ENCODE measurements at places on chromosomes 16 and 17. TPM values are rescaled to one million over a fixed set of nuclear protein-coding genes. Genes with fewer than 3 reads are reported as not detected.

GRCh38 chr16:77172951-77173350, 18.0 kb upstream of the MON1B start:
- no peaks in the 10 kb centered on the region for H3K36me3 ChIP-seq
- H3K4me3 ChIP-seq: no peak overlapping the region
- no peak overlapping the region for H3K27ac ChIP-seq
- no peak for DNase-seq

SHBG gene
- total RNA-seq: 2.1 TPM

TBC1D3 gene
- not detected for total RNA-seq

GRCh38 chr16:7086822-7087616, 245.6 kb upstream of the RBFOX1 start:
- H3K36me3 ChIP-seq: no peaks in the 10 kb centered on the region
- DNase-seq: no peak
- no peaks in the 10 kb centered on the region for H3K4me1 ChIP-seq

SULT1A3 gene
- 10.2 TPM for total RNA-seq

CACNG1 gene
- not detected for total RNA-seq

- no peak overlapping the region for H3K4me3 ChIP-seq
- H3K27ac ChIP-seq: no peak overlapping the region
- H3K4me1 ChIP-seq: peaks cover 9% of the 10 kb centered on the region
- H3K36me3 ChIP-seq: no peaks in the 10 kb centered on the region
These were observed 70.2 kb downstream of the PARN start for GRCh38 chr16:14559809-14560241.

- no peak overlapping the region for H3K27ac ChIP-seq
- H3K4me3 ChIP-seq: no peak overlapping the region
- DNase-seq: no peak
- H3K4me1 ChIP-seq: no peaks in the 10 kb centered on the region
These were observed 138.6 kb downstream of the TOX3 start for GRCh38 chr16:52408191-52408845.

CACNG4 gene
- 9.5 TPM for total RNA-seq

NPIPA2 gene
- total RNA-seq: 0.80 TPM

C16orf96 gene
- 0.27 TPM for total RNA-seq

DNA sequence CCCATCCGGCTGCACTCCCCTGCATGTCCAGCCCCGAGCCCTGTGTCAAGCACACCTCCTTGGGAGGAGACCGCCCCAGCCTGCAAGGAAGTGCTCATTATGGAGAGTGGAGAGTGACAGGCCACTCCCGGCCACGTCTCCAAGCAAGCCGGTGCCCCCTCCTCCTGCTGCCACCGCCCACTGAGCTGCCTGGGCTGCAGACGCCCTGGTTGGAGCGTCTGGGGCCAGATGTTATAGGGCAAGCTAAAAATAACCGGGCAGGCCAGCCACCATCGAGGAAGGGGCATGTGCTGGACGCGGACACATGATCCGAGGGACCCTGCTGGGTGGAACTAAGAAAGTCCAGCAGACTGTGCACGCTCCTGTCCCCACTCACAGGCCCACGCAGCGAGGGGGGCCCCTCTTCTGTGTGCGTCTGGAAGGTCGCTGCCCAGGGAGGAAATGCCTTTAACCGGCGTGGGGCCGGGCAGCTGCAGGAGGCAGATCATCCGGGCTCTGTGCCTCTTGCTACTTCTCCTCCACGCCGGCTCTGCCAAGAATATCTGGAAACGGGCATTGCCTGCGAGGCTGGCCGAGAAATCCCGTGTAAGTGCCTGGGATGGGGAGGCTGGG, at the start of gene WFDC1:
WFDC1 (plus strand) TSS at position 348 of the 612 bp plus-strand sequence; CDS start at position 442, 94 bp downstream.
- H3K4me3 ChIP-seq: peak within 1 kb of the TSS; percentile 25
- H3K4me1 ChIP-seq: no peaks in the 10 kb centered on the region
- H3K27me3 ChIP-seq: no peaks in the 10 kb centered on the region
- H3K27ac ChIP-seq: peak within 1 kb of the TSS; percentile 57
- H3K36me3 ChIP-seq: no peaks in the 10 kb centered on the region
- DNase-seq: no peak

DNA sequence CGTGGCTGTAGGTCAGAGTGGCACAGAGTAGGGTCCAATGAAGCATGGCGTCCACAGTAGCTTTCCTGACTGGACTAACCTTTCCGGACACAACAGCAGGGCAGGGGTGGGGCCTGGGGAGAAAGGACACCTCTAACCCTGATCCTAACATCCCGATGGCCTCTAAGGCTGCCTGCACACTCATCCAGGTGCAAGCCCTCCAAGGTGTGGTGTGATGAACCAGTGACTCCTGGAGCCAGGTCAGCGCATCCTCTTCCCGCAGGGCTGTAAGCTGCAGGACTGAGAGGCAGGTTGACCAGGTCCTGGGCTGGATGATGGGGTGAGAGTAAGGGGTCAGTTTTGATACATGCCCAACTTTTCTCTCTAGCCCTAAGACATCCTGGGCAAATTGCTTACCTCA, 3.1 kb upstream of the ERBB2 start:
- no peaks in the 10 kb centered on the region for H3K36me3 ChIP-seq
- no peak for DNase-seq
- H3K4me1 ChIP-seq: peaks cover 6% of the 10 kb centered on the region
- H3K27ac ChIP-seq: no peak overlapping the region
- no peaks in the 10 kb centered on the region for H3K27me3 ChIP-seq
- H3K4me3 ChIP-seq: no peak overlapping the region

DNA sequence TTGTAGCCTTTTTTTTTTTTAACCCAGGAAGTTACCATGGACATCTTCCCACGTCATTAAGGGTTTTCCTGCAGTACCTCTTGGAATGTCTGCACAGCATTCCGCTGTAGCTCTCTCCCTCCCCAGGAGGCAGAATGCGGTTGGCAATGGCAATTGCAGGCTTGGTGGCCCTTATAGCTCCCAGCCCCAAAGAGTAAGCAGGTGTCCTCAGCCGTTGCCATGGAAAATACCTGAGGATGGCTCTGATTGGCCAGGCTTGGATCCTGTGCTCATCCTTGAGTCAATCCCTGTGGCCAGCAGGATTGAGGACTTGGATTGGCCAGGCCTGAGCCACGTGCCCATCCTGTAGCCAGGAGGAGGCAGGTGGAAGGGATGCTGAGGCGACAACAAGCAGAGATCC, 15.5 kb upstream of the TIMP2 start:
- no peak overlapping the region for H3K27ac ChIP-seq
- H3K4me1 ChIP-seq: no peaks in the 10 kb centered on the region
- H3K27me3 ChIP-seq: no peaks in the 10 kb centered on the region
- no peaks in the 10 kb centered on the region for H3K36me3 ChIP-seq

- DNase-seq: no peak
- peaks cover 4% of the 10 kb centered on the region for H3K27me3 ChIP-seq
- H3K4me1 ChIP-seq: no peaks in the 10 kb centered on the region
- H3K36me3 ChIP-seq: no peaks in the 10 kb centered on the region
- no peak overlapping the region for H3K27ac ChIP-seq
- no peak overlapping the region for H3K4me3 ChIP-seq
These were observed 10.7 kb downstream of the FSCN2 start for GRCh38 chr17:81538651-81539570.

DNA sequence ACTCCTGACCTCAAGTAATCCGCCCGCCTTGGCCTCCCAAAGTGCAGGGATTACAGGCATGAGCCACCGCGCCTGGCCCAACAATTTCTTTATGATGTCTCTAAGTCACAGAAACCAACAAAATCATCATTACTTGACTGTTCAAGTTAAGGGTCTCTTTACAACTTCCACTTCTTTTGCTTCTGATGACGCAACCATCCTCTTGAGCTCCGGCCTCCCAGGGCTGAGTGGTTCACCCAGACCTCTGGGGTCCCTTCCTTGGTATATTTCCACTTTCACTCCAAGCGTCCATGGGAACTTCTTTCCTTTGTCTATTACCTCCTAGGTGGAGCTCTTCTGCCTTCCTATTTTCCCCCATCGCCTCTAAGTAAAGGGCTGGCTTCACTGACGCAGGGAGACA, 253.7 kb downstream of the NTN1 start:
- no peaks in the 10 kb centered on the region for H3K4me1 ChIP-seq
- no peak for DNase-seq
- no peaks in the 10 kb centered on the region for H3K27me3 ChIP-seq
- no peak overlapping the region for H3K27ac ChIP-seq
- no peak overlapping the region for H3K4me3 ChIP-seq
- no peaks in the 10 kb centered on the region for H3K36me3 ChIP-seq

CPNE7 gene
- total RNA-seq: 8.9 TPM

COPZ2 gene
- 18.1 TPM for total RNA-seq

DNA sequence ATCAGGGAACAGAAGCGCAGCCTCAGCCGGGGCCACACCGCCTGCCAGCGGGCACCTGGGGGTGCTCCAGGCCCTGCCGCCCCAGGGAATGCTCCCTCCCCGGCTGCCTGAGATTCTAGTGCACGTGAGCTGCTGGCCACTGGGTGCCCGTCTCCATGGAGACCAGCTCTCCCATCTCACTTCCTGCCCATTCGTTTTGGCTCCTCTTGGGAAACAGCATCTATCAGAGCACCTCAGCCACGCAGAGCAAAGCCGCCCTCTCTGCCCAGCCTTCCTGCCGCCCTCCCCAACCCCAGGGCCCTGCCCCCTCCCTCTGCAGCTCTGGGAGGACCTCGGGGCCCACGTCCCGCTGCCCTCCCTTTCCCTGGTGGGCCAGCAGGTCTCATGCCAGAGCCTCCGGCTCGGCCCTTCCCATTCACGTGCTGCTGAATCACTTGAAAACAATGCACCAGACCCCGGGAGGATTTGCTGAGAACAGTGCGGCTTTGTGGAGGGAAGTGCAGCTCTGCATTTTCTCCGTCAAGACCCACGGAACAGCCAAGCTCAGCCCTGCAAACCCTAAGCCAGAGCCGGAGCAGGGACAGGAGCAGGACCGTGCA, 19.4 kb downstream of the CEP295NL start:
- peak overlapping the region; percentile 82 for H3K27ac ChIP-seq
- peaks cover 6% of the 10 kb centered on the region for H3K4me1 ChIP-seq
- no peaks in the 10 kb centered on the region for H3K36me3 ChIP-seq
- DNase-seq: peak; percentile 43
- no peak overlapping the region for H3K4me3 ChIP-seq

PSMB3 gene
- 192 TPM for total RNA-seq
